ENCODE measurements at places on chromosomes 12 and 14.

GRCh38 chr14:104142136-104142945, 4.0 kb downstream of the KIF26A start:
- DNase-seq: no peak

- DNase-seq: no peak
Measured at GRCh38 chr12:85005615-85006014, 30.5 kb downstream of the TSPAN19 start.

- DNase-seq: peak; percentile 56
Measured at GRCh38 chr12:14884458-14884878, 1.2 kb downstream of the MGP start.

GRCh38 chr12:82973592-82973991, 286.9 kb downstream of the TMTC2 start:
- peak; percentile 87 for DNase-seq

- DNase-seq: no peak
Measured at GRCh38 chr12:111074559-111074958, 154.2 kb upstream of the MYL2 start.

- no peak for DNase-seq
Measured at GRCh38 chr12:47802312-47802711, 17.4 kb downstream of the HDAC7 start.

DNA sequence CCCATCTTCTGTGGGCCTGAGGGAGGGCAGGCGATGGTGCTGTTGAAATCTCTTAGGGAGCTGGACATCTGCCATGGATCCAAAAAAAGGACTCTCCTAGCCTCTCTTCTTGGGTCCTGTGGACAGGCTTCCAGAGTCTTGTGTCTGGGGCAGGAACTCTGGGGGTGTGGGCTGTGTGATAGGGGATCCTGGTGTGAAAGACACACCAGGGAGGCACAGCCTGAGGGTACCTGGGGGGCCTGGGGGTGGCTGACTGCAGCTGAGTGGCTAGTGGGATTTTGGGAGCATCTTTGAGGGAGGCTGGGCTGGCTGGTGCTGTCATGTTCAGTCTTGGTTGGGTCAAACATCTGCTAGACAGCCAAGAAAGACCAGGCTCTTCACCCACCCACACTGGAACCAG, 1.8 kb upstream of the KRT83 start:
- no peak for DNase-seq

DNA sequence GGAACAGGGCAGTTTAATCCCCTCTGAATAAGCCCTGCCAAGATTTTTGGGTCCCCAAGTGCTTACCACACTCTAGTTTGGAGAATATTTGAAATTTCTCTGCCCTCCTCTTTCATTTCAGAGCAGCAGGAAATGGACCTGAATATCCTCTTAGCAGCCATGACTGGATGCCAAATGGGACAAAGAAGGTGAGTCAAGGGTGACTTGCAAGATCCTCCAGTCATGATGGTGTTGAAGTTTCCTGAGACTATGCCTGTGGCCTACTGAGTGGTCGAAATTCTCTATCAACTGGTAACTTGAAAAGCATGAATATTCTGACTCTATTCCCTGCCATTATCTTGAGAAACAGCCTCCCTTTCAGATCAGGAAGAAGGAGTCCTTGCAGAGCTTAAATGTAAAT, 1674.7 kb upstream of the SEL1L start:
- no peak for DNase-seq

GRCh38 chr12:131610181-131610580, 100.7 kb upstream of the SFSWAP start:
- DNase-seq: no peak

All from NCI-H69 (cell line).